ENCODE measurements at places on chromosomes 2 and 18.

DNA sequence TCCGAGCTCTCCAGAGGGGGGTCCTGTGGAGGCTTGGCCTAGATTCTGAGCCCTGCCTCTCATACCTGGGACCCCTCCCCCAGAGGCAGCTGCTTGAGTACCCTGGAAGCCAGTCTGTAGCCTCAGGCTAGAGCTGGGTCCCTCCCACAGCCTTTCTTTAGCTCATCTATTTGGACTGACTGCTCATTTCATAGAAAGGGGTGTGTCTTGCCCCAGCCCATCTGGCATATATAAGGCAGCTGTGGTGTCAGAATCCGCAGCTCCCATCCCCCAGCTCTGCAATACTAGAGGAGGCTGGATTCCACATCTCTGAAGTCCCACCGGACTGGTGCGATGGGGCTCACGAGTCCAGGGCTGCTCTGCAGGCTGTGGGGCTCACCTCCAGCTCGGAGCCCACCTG is 26.1 kb downstream of the MPHOSPH10 start:
- peak; percentile 61 for DNase-seq

GRCh38 chr18:46680784-46681695 is 24.0 kb upstream of the LOXHD1 start:
- no peak for DNase-seq

DNA sequence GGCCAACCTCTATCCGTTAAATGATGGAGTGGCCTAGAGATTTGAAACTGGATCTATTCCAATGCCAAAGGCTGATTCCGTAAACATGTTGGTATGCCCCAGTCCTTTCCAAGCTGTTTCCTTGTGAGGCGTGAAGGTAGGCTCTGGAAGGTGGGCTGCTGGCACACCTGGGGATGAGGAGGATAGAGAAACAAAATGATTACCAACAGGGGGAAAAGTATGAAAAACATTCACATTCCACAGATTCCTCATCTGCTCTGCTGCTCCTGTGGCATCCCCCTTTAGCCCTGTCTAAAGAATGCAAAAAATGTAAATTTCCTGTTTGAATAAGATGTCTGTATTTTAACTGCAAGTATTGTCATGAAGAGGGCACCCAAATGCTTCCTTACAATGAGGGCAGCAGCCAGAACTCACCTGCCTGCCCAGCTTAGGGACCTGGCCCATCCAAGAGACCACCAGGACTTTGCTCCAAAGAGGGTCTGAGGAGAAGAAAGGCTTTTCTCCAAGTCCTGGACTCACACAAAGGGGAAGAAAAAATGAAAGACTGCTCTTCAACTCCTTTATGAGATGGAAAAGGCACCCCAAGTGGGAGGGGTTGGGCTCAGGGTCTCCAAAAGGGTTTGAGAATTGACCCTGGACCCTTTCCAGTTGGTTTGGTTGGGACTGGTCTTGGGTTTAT is 132.3 kb upstream of the PELI1 start:
- DNase-seq: no peak

DNA sequence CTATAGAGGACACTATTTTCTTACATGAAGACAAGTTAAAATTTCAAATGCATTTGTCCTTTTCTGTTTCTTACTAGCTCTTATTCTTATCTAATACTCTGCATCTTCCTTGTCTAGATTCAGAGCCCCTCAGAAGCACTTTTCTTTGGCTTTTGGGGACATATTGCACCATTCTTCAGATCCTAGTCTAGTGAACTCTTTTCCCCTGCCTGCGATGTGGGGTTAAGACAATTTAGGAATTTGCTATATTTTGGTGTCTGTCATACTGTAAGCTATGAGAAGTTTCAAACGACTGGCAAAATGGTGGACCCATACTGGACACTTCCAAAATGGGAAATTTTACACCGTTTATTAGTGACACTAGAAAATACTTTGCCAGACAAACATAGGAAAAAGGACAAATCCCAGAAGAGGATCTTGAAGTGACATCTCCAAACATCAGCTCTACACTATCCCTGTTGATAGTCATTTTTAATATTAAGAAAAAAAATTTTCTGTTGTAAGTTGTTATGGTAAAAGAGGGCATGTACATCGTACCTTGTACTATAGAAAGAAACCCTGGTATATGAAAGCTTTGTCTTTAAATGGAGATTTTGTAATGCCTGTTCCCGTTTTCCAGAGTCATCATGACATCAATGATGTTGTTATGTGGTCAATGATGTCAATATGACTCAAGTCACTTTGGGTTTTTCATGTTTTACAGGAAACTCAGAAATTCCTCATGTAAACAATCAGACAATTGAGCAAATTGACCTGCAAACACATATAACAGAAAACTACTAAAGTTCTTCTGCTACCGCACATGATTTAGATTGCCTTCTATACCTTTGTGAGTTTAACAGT is 4.4 kb upstream of the KYNU start:
- no peak for DNase-seq

- DNase-seq: no peak
Measured at GRCh38 chr18:45627204-45627526, 11.9 kb downstream of the SLC14A2 start.

- no peak for DNase-seq
Measured at GRCh38 chr2:219001100-219001576, 7.9 kb upstream of the CRYBA2 start.

DNA sequence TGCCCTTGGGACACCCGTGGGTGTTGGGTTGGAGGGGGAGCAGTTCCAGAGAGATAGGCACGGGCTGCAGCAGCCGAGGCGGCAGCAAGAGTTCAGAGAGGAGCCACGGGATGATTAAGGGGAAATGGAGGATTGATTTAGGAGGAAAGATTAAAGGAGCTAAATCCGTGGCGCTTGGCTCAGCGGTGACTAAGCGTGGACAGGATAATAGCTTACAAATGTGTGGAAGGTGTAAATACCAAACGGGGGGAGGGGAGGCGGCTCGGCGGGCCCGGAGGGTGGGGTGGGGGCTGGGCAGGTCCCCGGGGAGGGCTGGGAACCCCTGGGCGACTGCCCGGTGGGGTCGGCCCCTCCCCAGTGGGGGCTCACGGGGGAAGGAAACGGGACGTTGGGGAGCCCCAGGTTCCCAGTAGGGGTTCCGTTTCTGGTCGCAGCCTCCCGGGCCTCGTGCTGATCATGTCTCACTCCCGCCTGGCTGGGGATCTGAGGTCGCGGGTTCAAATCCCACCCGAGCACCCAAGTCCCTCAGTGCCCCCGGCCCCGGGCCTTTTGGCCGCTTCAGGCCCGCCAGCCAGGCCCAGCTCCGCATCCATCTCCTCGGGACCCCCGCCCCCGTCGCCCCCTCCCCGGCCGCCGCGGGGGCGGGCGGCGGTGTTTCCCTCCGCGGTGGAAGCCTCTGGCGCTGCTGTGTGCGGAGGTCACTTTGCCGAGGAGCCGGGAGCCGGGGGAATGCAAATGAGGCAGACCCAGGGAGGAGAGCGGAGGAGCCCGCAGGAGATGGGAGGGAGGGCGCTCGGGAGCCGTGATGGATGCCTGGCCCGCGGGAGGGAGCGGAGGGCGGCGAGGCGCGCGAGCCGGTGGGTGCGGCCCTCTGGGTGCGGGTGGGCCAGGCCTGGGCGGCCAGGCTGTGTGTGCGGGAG is 8.1 kb downstream of the ASIC4 start:
- DNase-seq: no peak

DNA sequence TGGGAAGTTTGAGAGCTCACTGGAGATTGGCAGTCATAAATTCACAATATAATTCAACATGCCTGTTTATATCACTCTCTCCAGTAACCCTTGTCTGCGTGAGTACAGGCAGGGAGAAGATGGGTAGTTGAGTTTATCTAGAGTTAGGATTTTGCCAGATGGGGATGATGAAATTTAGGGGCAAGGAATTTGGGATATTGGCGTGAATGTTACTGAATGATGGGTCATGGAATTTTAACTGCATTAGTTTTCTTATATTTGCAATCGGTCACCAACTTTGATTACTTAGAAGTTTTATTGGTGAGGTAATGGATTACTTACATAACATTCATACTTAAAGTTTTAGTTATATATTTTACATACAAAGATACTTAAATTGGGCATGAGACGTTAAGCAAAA is 35.1 kb downstream of the SANBR start:
- DNase-seq: no peak

GRCh38 chr18:57333940-57334339 is 18.4 kb upstream of the ST8SIA3 start:
- no peak for DNase-seq

All from renal pelvis (tissue), 12 donors.